ENCODE measurements at places on chromosomes 6 and 20.

DNA sequence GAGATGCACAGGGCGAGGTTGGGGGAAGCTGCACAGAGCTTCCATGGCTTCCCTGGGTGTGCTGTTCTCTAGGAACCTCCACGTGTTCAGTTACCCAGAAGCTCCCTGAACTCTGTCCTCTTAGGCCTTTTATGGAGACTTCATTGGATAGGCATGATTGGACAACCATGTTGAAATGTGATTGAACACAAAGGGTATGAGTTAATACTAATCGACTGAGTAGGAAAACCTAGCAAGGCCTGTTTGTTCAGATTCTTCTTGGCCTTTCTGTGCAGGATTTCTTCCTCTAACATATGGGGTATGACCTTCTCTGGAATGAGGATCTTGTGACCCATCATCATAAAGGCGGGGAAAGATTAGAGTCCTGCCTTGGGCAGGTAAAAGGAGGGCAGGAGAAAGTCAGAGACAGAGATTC lies 70.7 kb upstream of the SMIM29 start:
- DNase-seq = no peak

GRCh38 chr20:2109425-2110210 lies 8.0 kb downstream of the STK35 start:
- no peak for DNase-seq

DNA sequence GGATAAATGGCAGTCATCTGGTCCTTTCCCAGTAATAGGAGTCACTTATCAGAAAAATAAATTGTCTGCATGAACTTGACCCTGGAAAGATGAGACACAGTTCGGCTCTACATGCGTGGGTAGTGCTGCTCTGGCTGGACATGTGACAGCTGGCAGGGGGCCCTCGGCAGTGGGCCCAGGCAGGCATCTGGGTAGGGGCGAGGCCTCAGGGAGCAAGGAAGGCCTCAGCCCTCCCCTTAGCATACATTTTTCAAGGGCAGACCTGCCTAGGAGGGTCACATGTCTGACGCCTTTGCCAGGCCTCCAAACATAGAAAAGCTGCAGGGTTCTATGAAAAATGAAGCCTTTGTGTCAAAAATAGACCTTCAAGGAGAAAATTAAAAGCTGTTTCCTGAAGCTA lies 12.8 kb upstream of the ILRUN start:
- DNase-seq = peak; percentile 94

- DNase-seq = no peak
Measured at GRCh38 chr6:68238097-68238601, 396.9 kb upstream of the ADGRB3 start.

DNA sequence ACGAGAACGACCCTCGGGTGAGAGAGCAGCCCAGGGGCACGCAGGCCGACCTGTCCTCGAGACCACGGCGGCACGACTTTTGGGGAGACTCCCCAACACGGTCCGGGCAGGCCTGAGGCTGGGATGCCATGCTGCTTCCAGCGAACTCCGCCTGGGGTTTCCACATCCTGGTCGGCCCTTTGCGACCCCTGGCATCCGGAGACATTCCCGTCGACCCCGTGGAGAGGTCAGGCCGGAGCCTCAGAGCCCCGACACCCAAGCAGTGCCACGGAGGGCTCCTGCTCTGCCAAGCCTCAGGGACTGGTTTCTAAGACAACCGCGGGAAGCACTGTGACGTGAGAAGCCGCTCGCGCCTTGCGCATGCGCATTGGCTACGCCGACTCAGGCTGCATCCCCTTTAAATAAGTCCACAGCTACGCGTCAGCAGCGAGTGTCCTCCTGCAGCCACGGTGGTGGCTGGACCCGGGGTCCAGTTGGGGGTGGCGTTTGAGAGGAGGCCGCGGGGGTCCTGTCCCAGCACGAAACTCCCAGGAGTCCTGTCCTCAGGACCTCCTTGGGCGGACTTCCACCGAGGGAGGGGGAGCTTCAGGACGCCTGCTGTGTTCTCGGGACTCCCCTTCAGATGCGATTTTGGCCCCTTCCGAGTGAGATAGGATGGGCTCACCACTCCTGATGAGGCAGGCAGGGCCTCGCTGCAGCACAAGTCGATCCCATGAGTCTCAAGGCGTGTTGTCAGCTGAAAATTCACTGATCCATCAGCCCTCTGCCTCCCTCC lies 1089.3 kb upstream of the DEFB115 start:
- DNase-seq = no peak

GRCh38 chr20:17783671-17784070 lies 83.9 kb downstream of the BANF2 start:
- DNase-seq = no peak

GRCh38 chr20:33851842-33852466 lies 40.8 kb downstream of the CHMP4B start:
- no peak for DNase-seq

DNA sequence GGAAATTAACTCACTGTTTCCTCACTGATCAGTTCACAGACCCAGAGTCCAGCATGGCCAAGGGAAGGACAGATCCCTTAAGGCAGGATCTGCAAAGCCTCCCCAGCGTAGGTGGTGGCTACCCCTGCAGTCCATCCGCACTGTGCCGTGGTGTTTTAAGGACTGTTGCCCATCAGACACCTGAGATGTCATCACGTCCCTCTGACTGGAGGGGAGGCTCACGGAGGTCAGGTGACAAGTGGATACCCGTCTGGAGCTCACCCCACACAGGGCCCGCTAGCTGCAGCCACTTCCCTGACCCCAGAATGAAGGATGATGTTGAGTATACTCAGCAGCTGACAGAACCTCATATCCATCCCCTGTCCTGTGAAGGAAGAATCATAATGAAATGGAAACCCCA lies 161.8 kb upstream of the GGTLC1 start:
- no peak for DNase-seq

DNA sequence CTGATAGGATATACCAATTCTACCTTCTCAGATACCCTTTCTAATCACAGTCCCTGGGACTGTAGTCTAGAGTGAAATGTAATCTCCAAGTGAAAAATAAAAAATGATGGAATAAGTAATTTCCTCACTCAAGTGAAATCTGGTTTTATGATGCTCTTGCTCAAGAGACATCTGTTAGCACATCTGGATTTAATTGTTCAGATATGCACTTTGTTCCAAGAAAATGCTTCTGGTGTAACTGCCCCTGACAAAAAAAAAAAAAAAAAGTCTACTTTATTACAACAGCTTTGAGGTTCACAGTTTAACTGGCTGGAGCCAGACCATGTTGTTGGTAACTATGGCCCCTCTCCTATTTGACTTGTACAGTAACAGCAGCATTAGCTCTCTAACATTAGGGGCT lies 251.8 kb downstream of the BTBD9 start:
- DNase-seq = no peak

Data from NCI-H446 (cell line).